ENCODE measurements at places on chromosomes 5 and 9. TPM values are rescaled to one million over a fixed set of nuclear protein-coding genes. Genes with fewer than 3 reads are reported as not detected.

GRCh38 chr5:158549311-158549710 lies 550.4 kb downstream of the EBF1 start:
- H3K4me3 ChIP-seq: no peak overlapping the region
- peaks cover 18% of the 10 kb centered on the region for H3K4me1 ChIP-seq
- no peaks in the 10 kb centered on the region for H3K27me3 ChIP-seq
- H3K27ac ChIP-seq: no peak overlapping the region
- no peak for DNase-seq

- H3K4me3 ChIP-seq: no peak overlapping the region
- no peaks in the 10 kb centered on the region for H3K27me3 ChIP-seq
- H3K36me3 ChIP-seq: no peaks in the 10 kb centered on the region
- H3K4me1 ChIP-seq: no peaks in the 10 kb centered on the region
These were observed 535.9 kb upstream of the FTMT start for GRCh38 chr5:121315786-121316185.

DNA sequence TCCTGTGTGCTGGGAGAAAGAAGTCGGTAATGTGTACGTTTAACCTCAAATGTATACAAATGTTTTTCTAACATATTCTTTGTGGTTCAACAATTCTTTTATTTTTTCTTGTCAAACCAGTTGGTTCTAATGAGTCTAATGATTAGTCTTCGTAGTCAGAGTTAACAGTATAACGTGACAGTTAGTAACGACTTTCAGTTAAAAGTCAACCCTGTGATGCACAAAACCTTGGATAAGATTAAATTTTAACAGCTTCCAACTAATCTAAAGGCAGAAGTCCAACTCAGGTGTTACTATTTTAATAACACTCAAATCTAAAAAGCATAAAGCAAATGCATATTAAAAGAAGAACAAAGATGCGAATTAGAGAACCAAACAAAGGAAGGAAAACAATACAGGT lies 47.0 kb downstream of the SEMA6A start:
- H3K36me3 ChIP-seq: no peaks in the 10 kb centered on the region
- no peaks in the 10 kb centered on the region for H3K4me1 ChIP-seq
- H3K4me3 ChIP-seq: no peak overlapping the region

- no peaks in the 10 kb centered on the region for H3K27me3 ChIP-seq
- H3K4me3 ChIP-seq: no peak overlapping the region
- H3K27ac ChIP-seq: no peak overlapping the region
- no peaks in the 10 kb centered on the region for H3K36me3 ChIP-seq
These were observed 46.8 kb downstream of the CHSY3 start for GRCh38 chr5:129951039-129951438.

- H3K36me3 ChIP-seq: no peaks in the 10 kb centered on the region
- peak; percentile 60 for DNase-seq
- H3K4me3 ChIP-seq: peak overlapping the region; percentile 67
- no peak overlapping the region for H3K27ac ChIP-seq
These were observed 41.4 kb upstream of the CLPTM1L start for GRCh38 chr5:1386274-1386717.

DNA sequence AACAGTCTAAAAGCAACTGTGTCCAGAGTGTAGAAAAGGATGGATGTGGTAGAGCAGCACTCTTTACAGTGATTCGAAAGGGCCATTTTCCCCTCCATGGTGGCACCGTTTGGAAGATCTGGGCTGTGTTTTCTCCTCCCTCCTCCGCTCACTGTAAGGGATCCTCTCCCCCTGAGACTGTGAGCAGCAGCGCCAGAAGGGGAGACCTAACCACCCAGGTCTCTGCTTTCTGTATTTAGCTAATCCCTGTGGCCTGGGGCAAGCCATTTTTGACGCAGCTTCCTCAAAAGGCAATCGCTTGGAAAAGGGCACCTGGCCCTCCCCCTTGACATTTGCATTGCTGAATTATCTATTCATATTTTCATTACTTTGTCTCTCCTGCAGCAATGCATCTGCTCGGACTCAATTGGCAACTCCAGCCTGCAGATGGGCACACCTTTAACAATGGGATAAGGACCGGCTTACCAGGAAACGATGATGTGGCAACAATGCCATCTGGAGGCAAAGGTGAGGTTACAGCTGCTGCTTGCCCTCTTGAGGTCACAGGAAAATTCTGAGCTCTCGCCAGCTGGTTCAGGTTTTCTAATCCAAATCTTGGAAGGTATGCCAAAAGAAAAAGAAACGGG lies 244.3 kb upstream of the WWC1 start:
- H3K36me3 ChIP-seq: peaks cover 20% of the 10 kb centered on the region
- no peak overlapping the region for H3K4me3 ChIP-seq
- peak; percentile 25 for DNase-seq
- H3K27me3 ChIP-seq: no peaks in the 10 kb centered on the region

GRCh38 chr5:93058309-93058708 lies 522.7 kb downstream of the NR2F1-AS1 start:
- H3K27me3 ChIP-seq: no peaks in the 10 kb centered on the region
- no peaks in the 10 kb centered on the region for H3K36me3 ChIP-seq
- peaks cover 22% of the 10 kb centered on the region for H3K4me1 ChIP-seq
- DNase-seq: peak; percentile 78
- H3K27ac ChIP-seq: no peak overlapping the region

DNA sequence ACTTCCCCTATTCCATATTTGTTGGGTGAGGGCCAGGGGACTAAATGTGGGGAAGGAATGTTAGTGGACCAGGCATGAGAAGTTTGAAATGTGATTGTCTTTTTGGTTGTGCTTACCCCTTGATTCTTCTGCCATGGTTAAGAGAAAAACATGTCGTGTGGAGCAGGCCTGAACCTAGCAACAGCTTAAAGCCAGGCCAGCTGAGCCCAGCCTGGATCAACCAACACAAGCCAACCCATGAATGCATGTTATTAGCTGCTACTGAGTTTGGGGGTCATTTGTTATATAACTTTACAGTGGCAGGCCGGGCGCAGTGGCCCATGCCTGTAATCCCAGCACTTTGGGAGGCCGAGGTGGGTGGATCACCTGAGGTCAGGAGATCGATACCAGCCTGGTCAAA lies 52.4 kb upstream of the TRIO start:
- no peaks in the 10 kb centered on the region for H3K36me3 ChIP-seq
- H3K4me1 ChIP-seq: no peaks in the 10 kb centered on the region
- H3K4me3 ChIP-seq: no peak overlapping the region
- H3K27ac ChIP-seq: no peak overlapping the region
- no peaks in the 10 kb centered on the region for H3K27me3 ChIP-seq

DNA sequence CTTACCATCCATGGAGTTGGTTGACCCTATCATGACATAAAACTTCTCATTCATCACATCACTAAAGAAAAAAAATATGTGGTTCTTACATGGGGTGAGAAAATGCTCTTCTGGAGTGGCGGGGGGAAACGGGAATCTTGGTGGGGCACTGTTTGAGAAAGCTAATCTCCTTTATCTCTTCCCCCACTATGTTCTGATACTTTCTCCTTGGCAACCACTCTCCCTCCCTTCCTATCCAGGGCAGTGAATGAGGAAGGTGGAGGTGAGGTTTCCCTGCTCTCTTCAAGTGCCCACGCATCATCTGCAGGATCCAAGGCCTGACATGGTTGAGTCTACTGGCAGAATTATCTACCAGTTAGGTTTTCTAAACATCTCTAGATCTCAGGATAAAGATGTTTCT lies 220.8 kb upstream of the TBCA start:
- no peak for DNase-seq
- no peak overlapping the region for H3K4me3 ChIP-seq
- no peaks in the 10 kb centered on the region for H3K36me3 ChIP-seq

- no peak overlapping the region for H3K4me3 ChIP-seq
- H3K27ac ChIP-seq: no peak overlapping the region
- peaks cover 9% of the 10 kb centered on the region for H3K27me3 ChIP-seq
- H3K4me1 ChIP-seq: no peaks in the 10 kb centered on the region
- DNase-seq: no peak
These were observed 59.5 kb upstream of the TMEM215 start for GRCh38 chr9:32723789-32724325.

DNA sequence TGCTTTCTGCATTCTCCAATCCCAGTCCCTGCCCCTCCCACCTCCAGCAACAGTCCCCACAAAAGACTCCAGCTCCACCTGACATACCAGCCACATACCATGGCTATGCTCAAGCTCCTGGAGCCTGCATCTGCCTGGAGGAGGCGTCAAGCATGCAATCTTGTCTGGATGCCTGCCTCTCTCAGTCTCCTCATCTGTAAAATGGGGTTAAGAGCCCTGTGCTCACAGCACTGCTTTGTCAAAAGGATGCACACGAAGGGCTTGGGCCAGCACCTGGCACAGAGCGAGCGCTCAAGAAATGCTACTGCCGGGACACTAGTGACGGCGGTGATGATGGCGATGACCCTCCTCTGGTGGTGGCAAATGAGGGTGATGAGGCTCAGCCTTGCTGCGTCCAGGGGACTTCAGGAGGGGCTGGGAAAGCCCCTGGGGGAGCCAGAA lies 202.9 kb upstream of the IER5L start:
- no peak overlapping the region for H3K27ac ChIP-seq
- no peak overlapping the region for H3K4me3 ChIP-seq
- no peak for DNase-seq
- H3K27me3 ChIP-seq: no peaks in the 10 kb centered on the region
- H3K36me3 ChIP-seq: no peaks in the 10 kb centered on the region

- 0 out of 2 replicates have a peak overlapping the region, but pooled peaks have one; percentile 14 for H3K27ac ChIP-seq
- DNase-seq: peak; percentile 1
- H3K4me3 ChIP-seq: no peak overlapping the region
- no peaks in the 10 kb centered on the region for H3K27me3 ChIP-seq
- H3K36me3 ChIP-seq: no peaks in the 10 kb centered on the region
- H3K4me1 ChIP-seq: peaks cover 19% of the 10 kb centered on the region
These were observed 27.9 kb upstream of the MUSK start for GRCh38 chr9:110640736-110641135.

DNA sequence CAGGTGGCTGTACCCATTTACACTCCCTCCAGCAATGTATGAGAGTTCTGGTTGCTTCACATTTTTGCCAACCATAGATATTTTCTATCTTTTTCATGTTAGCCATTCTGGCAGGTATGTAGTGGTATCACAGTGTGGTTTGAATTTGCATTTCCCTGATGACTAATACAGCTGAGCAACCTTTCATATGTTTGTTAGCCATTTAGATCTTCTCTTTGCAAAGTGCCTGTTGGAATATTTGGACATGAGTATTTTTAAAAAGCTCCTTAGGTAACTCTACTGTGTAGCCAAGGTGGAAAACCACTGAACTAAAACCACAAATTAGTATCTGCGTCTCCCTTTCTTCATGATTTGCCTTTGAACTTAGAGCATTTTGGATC lies 31.9 kb downstream of the IRF1 start:
- H3K36me3 ChIP-seq: no peaks in the 10 kb centered on the region
- peak; percentile 68 for DNase-seq
- no peak overlapping the region for H3K4me3 ChIP-seq
- peak overlapping the region; percentile 99 for H3K27ac ChIP-seq

DNA sequence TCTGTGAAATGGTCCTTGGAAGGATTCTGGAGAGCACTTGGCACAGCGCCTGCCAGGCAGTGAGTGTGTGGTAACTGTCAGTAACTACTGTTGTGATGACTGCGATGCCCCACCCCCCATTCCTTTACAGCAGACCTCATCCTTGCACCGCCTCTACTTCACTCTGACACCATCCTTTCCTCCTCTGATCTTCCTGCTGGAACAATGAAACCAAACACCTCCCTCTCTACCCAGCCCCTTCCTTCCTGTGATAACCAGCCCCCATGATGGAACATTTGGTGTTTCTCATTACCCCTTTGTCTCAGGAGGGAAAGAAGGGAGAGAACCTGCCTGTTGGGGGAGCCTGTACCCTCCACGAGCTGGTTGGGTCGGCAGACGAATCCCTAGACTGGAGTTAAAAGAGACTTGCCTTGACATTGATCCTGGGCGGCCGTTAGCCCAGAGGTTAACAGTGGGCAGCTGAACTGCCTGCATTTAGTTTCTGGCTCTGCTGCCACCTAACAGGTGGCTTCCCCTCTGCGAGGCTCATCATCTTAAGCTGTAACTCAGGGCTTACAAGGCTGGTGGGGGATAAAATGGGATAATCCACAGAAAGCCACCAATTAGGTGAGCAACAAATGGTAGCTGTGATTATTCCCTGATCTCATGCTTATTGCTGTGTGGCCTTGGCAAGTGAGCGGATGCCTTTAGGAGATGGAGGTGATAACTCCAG lies 34.2 kb upstream of the GRPEL2 start:
- peak; percentile 59 for DNase-seq
- no peaks in the 10 kb centered on the region for H3K27me3 ChIP-seq
- no peaks in the 10 kb centered on the region for H3K36me3 ChIP-seq
- H3K27ac ChIP-seq: no peak overlapping the region
- no peaks in the 10 kb centered on the region for H3K4me1 ChIP-seq

DNA sequence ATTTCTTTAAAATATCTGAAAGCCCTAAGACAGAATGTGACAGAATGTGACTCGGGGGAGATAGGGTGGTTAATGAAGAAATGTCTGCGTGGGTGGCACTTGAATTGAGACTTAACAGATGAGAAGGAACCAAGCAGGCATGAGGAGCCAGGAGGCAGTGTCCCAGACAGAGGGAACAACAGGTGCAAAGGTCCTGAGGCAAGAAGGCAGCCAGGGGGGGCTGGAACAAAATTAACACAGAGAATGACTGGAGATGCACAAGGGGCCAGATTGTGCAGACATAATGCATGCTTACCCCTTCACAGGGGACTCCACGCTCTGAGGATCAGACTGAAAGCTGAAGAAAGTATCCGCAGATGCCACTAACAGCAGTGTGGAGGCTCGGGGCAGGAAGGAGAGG lies 1.7 kb downstream of the LMAN2 start:
- peaks cover 17% of the 10 kb centered on the region for H3K4me1 ChIP-seq
- no peak for DNase-seq
- no peaks in the 10 kb centered on the region for H3K36me3 ChIP-seq
- H3K27me3 ChIP-seq: no peaks in the 10 kb centered on the region
- no peak overlapping the region for H3K27ac ChIP-seq

DNA sequence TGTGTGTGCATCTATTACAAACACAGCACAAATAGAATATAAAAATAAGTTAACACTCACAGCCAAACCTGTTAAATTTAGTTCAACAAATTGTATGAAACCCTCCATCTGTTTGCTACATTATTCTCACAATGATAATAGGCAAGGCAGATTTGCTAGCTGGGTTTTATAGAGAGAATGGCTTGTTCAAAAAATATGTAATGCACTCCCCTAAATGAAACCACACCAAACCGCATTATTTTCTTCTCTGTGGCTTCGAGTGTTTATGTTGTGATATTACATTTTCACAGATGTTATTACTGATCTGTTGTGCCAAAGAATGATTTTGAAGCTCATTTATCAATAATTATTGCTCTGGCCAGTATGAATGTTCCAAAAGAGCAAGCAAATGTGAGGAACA lies 92.9 kb downstream of the SPATA31D1 start:
- H3K27ac ChIP-seq: no peak overlapping the region
- peaks cover under 1% of the 10 kb centered on the region for H3K27me3 ChIP-seq
- no peaks in the 10 kb centered on the region for H3K36me3 ChIP-seq
- no peaks in the 10 kb centered on the region for H3K4me1 ChIP-seq
- no peak for DNase-seq

Gene EQTN
- not detected for total RNA-seq

Gene SPATA31A3
- not detected for total RNA-seq

Gene JAKMIP2
- total RNA-seq: not detected

Gene FOXI1
- total RNA-seq: not detected

Gene CCDC192
- total RNA-seq: not detected

Gene SH3TC2
- total RNA-seq: 1.1 TPM

Gene PTPRD
- not detected for total RNA-seq
